ENCODE measurements at places on chromosomes 12 and 14. TPM values are rescaled to one million over a fixed set of nuclear protein-coding genes. Genes with fewer than 3 reads are reported as not detected.

Gene DTX3
- 83.0 TPM for total RNA-seq

Gene CYP27B1
- 2.0 TPM for total RNA-seq

Gene PIANP
- 2.0 TPM for total RNA-seq

Gene LYSET
- total RNA-seq = 27.6 TPM

Gene BHLHE41
- total RNA-seq = 0.78 TPM

Gene HAL
- 0.46 TPM for total RNA-seq

Gene NKX2-1
- not detected for total RNA-seq

Gene YY1
- total RNA-seq = 86.6 TPM

Gene KRT85
- total RNA-seq = not detected

Gene PTPRO
- 0.24 TPM for total RNA-seq

Gene SLC6A13
- total RNA-seq = 0.60 TPM

Gene RESF1
- 287 TPM for total RNA-seq

Gene ARF3
- total RNA-seq = 135 TPM

Gene TOMM20L
- 0.55 TPM for total RNA-seq

Gene NPAS3
- total RNA-seq = 5.2 TPM

Gene TSPAN9
- 30.9 TPM for total RNA-seq

Gene FBLN5
- 6.9 TPM for total RNA-seq

Gene HSPA2
- 2.7 TPM for total RNA-seq

Measured in progenitor cell of endocrine pancreas (in vitro differentiated cells).